HepG2 (cell line): ENCODE measurements at places on chromosomes 12 and 14.

- no peak for DNase-seq
Measured at GRCh38 chr14:32044454-32044853, 32.6 kb upstream of the ARHGAP5 start.

DNA sequence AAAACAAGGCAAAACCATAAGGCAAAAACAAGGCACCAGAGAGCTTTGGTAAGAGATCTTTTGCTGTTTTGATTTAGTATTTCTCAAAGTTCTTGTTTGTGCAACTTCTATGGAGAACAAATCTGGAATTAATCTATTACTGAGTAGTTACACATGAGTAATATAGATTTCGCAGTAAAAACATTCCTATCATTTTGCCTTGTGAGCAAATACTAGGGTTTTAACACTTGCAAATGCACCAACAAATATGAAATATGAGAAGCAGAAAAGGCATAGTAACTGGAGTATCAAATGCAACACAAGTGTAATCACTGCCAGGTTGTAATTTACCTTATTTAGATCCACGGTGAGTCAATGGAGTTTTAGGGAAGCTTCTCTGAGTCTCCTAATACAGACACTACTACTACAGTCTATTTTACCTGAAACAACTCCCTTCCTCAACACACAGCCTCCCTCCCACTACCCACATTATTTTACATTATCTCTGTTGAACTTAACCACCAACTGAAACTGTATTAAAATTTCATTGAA, 324.1 kb downstream of the FLRT2 start:
- no peak for DNase-seq

DNA sequence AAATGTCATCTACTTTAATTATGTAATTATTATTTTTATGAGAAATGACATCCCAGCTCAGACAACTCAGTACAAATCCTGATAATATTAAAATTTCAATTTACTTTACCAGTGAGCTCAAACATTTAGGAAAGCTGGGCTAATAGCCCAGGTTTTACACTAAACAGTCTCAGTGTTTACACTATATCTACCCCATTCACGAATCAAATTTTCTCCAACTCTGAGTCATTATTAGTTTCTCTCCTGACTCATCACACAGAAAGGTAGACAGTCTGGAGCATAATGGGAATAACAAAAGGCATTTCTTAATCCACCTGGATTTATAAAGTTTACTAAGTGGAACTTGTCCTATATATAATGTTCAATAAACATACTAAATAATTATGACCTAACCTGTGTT, 5.7 kb downstream of the PAWR start:
- peak; percentile 26 for DNase-seq

GRCh38 chr14:54944737-54945391, 42.2 kb upstream of the GCH1 start:
- peak; percentile 85 for DNase-seq

DNA sequence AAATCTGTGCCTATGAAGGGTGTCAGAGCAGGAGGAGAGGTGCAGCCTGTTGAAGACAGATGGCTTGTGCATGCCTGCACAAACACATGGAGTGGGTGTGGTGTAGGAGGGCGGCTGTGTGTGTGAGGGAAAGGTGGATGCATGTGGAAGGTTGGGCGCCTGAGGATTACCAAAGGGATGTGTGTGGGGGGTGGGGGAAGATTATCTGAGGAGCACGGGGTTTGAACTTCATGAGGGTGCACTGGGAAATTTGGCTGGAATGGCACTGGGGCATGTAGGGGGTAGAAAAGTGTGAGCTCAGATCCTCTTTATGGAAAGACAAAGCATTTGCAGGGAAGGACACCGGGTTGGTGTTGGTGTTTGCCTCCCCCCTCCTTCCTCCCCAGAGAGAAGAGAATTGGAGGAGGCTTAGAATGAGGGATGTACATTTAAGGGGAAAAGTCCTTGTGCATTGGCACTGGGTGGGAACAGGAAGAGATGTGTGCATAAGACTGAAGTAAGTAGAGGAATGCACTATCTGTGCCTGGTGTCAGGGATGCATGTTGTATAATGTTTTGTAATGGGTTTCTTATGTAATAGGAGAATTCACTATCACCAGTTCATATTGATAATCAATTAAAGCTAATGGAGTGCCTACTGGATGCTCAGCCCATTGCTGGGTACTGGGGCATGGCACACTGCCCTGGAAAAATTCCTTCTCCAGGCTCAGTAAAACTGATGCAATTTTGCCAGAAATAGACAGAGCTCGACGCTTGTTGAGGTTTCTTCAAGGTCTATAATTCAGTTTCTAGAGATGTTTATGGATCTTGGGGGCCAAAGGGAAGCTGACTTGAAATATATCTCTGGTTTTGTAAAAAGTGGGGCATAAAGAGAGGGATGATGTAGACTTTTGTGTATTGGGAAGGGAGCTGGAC, 3.0 kb downstream of the NTF3 start:
- DNase-seq: no peak

DNA sequence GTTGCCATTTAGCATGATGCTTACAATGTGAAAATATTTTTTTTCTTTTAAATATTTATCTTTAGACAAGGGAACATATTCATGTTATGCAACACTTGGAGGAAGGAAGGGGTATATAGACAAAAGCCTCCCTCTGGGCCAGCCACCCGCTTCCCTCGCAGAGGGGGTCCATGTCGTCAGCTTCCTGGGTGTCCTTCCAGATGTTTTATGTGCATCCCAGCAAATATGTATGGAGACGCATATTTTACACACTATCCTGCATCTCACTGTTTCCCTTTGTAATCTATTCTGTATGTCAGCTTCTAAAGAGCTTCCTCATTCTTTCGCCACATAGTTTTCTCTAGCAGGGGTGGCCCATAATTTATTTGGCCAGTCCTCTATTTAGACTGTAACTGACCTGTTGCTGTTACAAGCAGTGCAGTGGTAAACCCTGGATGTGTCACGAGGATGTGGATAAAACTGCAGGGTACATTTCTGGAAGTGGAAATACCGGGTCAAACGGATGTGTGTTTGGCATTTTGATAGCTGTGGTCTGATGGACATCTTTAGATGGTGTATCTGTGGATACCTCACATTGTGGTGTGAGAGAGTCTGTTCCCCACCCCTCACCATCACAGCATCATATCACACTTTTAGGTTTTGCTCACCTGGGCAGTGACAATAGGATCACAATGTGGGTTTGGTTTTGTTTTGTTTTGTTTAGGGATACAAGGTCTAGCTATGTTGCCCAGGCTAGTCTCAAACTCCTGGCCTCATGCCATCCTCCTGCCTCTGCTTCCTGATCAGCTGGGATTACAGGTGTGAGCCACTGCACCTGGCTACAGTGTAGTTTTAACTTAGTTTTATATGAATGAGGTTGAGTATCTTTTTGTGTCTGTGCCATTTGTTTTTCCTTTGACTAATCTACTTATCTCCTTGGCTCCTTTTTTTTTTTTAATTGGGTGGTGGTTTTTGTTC, 31.6 kb downstream of the FAM222A start:
- DNase-seq: no peak

- DNase-seq: no peak
Measured at GRCh38 chr14:68590201-68590522, 202.7 kb downstream of the ZFP36L1 start.

GRCh38 chr12:96093543-96094196, 58.3 kb upstream of the LTA4H start:
- DNase-seq: no peak

GRCh38 chr14:52352061-52352491, 38.0 kb downstream of the PTGER2 start:
- no peak for DNase-seq

DNA sequence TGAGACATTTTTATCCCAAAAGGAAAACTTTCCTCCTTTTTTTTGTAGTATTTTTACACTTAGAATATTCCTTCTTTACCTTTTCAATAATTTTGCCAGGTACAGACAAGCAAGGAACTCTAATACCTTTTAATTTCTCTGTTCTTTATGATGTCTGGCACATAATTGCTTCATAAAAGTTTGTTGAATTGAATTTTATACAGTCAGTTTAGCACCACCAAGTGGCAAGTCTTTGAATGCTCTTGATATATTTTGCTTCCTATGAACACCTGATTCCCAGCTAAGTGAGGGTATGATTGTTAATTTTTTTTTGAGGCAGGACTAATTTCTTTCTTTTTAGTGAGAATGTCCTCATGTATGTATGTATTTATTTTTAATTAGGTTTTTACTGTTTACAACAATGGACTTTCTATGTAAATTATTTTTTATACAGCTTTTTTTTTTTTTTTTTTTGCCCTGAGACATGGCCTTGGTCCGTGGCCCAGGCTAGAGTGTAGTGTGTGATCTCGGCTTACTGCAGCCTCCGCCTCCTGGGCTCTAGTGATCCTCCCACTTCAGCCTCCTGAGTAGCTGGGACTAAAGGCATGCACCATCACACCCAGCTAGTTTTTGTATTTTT, 6.9 kb downstream of the TBC1D15 start:
- DNase-seq: peak; percentile 33

DNA sequence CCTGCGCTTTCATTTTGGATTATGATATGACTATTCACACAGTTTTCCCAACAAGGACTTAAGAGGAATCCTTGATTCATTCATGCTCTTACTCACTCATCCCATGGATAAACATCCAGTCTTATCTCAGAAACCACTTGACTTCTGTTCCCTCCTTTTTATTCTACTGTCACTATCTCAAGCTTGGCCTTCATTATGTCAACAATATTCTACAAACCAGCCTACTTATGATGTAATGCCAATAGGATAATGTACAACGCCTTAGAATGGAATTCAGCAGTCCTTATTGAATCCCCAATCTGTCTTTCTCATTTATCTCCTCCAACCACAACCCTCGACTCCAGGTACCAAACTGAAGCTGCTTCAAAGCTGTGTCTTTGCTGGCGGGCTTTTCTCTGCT, 448.5 kb downstream of the PDZRN4 start:
- DNase-seq: no peak

- no peak for DNase-seq
Measured at GRCh38 chr14:92546347-92547053, 32.9 kb downstream of the RIN3 start.

DNA sequence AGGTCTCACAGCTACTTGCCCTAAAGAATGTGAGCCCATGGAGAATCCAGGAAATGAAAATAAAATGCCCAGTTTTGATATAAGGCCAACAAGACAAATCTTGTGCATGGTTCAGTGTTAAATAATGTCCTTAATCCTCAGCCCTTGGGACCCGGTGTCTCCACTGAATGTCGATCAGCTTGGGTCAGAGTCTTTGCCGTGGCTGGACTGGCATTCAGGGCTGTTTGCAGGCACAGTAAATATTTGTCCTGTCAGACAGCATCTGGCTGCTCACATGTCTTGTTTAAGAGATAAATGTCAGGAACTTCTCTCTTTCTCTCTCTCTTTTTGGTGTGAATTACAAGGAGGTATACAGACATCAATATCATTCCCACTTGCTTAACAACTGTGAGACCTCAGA, 452.5 kb downstream of the FUT8 start:
- no peak for DNase-seq

- no peak for DNase-seq
Measured at GRCh38 chr12:9626821-9627220, 19.1 kb upstream of the KLRB1 start.

DNA sequence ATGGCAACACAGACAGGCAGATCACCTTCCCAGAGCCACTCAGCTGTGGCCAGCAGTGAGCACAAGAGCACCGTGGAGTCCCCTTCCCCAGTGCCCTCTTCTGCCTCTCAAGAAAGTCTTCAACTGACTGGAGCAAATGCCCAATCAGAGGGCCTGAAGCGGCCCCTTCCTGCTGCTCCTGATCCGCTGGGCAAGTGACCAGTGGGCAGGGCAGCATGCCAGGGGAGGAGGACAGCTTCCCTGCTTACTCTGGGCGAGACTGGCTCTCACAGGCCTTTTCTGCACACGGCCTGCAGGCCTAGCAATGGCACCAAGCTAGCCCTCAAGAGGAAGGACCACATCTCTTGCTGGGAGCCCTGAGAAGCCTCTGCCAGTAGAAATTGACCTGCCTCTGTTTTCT, 890 bp downstream of the KRT71 start:
- DNase-seq: no peak

DNA sequence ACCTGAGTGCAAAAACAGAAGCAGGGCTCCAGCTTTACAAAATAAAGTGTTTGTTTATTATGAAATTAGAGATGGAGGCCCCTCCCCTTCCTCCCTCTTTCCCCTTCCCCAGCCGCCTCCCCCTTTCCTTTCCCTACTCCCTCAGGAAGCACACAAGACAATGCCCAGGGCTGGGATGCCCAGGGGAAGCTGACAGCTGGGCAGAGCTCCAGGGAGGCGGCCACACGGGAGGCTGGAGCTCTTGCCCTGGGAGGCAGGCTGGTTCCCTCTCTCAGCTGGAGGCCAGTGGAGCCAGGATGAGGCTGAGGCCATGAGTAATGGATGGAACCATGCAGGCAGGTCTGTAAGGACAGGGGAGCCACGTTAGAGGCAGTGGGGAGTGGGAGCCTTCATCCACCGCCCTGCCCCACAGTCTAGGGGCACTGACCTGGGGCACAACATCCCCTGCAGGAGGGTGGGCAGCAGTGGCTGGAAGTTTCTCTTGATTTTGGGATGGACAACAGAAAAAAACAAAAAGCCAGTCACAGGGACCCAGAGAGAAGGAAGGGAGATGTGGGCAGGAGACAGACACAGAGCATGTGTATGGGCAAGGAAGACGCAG, 5.1 kb downstream of the PSMB11 start:
- DNase-seq: no peak

- no peak for DNase-seq
Measured at GRCh38 chr12:41287500-41288141, 99.5 kb downstream of the PDZRN4 start.

DNA sequence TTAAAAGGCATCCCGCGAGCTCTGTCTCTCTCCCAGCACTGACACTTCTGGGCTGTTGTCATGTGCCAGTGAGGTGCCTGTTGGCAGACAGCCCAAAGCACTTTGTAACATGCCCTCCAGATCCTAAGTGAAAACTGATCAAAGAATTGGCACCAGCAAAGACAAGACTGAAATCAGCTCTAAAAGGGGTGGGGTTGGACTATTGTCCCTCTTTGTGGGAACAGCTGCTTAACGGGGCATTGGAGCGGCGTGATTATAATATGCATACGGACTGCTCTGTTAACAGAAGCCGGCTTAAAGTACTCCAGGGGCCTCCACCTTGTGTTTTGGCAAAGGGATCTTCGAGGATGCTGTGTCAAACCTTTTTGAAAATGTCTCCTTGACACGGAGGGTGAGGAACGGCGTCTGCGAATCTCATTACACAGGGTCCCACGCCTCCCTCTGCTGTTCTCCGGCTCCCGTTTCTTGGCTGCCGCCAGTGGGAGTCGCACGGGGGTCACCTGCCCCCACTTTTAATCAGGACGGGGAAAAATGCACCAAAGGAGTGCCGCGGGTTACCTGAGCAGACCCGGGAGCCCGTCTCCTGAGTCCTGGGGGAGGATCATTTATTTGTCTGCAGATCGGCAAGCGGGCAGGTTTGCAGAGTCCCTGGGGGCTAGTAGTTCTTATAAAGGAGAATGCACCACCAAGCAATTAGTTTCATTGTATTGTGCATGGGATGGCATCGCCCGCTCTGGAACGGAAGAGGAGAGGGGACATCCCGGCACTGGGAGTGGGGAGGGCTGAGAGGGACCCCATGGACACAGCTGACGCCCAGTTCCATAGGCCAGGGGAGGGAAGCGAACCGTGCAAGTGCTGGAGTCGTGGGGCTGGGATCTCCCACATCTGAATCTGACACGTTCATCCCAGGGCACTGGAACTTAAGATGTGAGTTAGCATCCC, 44.3 kb downstream of the SPRING1 start:
- peak; percentile 36 for DNase-seq

GRCh38 chr14:106309423-106309822, 783.0 kb downstream of the TMEM121 start:
- DNase-seq: no peak

- DNase-seq: no peak
Measured at GRCh38 chr14:68141281-68142088, 321.9 kb downstream of the RAD51B start.

GRCh38 chr14:34580381-34580780, 40.9 kb upstream of the EAPP start:
- no peak for DNase-seq
